ENCODE measurements at places on chromosomes 7 and 10.

DNA sequence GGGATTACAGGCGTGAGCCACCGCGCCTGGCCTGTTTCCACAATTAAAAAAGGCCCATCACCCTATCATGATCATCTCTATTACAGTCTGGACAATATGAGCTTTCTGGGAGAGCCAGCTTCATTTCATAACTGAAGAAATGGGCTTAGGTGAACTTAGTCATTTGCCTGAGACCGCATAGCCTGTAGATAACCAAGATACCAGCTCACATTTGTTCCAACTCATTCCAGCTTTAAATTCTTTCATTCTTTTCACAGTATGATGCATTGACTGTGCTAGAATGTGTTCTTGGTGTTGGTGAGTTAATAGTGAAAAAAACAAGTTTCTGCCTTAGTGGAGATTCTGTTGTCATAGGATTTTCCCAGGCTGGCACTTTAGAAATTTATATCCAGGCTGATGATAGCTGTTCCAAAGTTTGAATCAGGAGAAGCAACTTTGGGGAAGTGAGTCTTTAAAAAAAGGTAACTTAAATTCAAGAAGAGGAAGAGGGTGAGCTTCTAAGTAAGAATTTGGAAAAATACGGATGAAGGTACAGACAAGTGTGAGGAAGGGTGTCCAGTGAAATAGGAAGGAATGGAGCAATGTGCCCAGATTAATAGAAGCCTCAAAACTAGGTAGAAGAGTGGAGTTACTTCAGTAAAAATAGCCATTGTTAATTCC is 2.1 kb upstream of the H2AZ2 start:
- no peak for DNase-seq

- DNase-seq = no peak
Measured at GRCh38 chr7:29561271-29561670, 2.4 kb upstream of the PRR15 start.

DNA sequence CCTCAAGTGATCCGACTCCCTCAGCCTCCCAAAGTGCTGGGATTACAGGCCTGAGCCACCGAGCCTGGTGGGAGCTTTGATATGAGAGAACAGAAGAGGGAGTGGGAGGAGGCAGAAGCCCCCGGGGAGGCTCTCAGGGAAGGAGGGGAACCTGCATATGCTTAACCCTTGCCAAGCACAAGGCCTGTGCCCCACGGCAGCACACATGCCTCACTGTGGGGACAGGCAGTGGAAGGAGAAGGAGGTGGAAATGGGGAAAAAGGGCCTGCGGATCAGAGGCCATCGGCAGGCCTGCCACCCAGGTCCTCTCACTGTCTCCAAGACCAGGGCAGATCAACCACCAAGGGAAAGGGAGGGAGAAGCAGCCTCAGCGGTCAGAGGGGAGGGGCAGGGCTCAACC is 7.2 kb upstream of the GRID1 start:
- no peak for DNase-seq

GRCh38 chr7:55510621-55511020 is 61.7 kb downstream of the VOPP1 start:
- DNase-seq = no peak

Measured in stimulated activated CD4-positive, alpha-beta T cell treated with anti-CD3 and anti-CD28 coated beads, TNF-alpha, amount 100 ng/mL, for 4 hours (primary cell).